ENCODE measurements at places on chromosomes 4 and X. TPM values are rescaled to one million over a fixed set of nuclear protein-coding genes. Genes with fewer than 3 reads are reported as not detected.

GRCh38 chrX:116436358-116436816 is at the start of gene SLC6A14:
Gene SLC6A14 (plus strand): TSS chrX:116436606. CDS start chrX:116436710, 104 bp downstream.
- DNase-seq: no peak

Gene HPSE
- total RNA-seq: 4.0 TPM

Gene DMP1
- not detected for total RNA-seq

GRCh38 chr4:150581641-150582051 is 305 bp upstream of the MAB21L2 start:
- no peak for DNase-seq

GRCh38 chr4:165402375-165402774 is 23.6 kb downstream of the CPE start:
- DNase-seq: no peak

- peak; percentile 98 for DNase-seq
Observed at GRCh38 chrX:2707334-2707760, 16.3 kb downstream of the CD99 start.

DNA sequence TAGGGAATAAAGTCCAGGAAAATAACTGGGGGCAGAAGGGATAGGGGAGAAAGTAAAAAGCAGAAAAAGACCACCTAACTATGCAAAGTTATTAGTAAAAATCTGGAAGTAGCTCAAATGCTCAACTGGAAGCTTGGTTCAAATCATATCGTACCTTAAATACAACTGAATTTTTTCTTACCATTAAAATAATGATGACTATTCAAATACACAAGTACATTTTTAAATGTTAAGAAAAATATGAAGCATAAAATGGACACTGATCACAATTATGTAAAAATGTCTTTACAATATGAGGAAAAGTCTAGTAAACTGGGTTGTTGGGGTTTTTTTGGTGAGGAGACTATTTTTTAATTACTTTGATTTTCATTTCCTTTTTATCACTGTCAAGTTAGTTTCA is 3.1 kb downstream of the BRWD3 start:
- no peak for DNase-seq

Gene CT45A8
- total RNA-seq: not detected

Gene KLHL34
- total RNA-seq: not detected

DNA sequence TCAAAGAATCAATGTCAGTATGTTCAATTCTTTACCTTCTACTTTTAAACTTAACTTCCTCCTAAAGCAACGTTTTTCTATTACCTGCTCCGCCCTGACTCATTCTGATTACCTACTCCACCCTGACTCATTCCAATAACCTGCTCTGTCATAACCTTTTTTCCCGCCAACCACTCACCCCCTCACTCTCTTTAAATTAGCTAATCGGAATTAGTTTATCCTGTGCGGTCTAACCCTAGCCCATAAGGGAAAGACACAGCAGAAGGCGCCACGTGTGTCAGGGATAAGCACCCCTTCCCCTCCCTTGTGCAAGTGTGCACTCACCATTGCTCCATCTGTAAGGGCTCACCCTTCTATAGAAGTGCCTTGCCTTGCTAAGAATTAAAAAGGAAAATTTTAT is 64.4 kb downstream of the EIF4E start:
- peak; percentile 32 for DNase-seq

DNA sequence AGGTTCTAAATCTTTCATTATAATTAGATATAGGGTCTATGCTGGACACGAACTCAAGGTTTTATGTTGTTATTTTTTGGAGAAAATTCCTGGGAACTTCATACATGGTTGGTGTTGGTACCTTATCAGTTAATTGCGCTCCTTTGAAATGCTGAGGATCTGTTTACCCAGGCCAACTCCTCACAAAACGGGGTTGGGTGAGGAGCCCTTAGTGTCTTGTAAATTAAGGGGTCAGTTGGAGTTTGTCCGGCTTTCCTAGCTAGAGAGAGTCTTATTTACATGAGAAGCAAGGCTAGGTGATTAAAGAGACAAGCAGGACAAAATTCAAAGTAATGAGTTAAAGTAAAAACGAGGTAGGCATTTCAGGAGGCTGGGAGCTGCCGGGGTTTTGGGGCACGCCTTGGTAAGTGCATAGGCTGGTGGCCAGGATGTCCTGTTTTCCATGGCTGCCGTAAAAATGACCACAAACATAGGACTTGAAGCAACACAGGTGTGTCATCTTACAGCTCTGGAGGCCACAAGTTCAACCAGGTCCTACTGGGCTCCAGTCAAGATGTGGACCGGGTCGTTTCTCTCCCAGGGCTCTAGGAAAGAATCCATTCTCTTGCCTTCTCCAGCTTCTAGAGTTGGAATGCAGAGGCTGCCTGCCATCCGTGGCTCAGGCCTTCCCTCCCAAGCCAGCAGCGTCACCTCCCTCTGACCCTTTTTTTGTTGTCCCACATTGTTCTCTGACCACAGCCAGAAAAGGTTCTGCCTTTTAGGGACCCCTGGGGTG is 19.8 kb downstream of the PSAPL1 start:
- DNase-seq: no peak

Measured in HT1080 (cell line).